ENCODE measurements at places on chromosomes 1 and 21. TPM values are rescaled to one million over a fixed set of nuclear protein-coding genes. Genes with fewer than 3 reads are reported as not detected.

RAP1GAP gene
- 12.0 TPM for total RNA-seq

ARID1A gene
- 31.2 TPM for total RNA-seq

MPL gene
- total RNA-seq: 0.31 TPM

TAL1 gene
- not detected for total RNA-seq

PTAFR gene
- 0.23 TPM for total RNA-seq

TENT5C gene
- total RNA-seq: 0.07 TPM

LHX8 gene
- total RNA-seq: 1.1 TPM
